ENCODE measurements at places on chromosomes 7 and 10.
A peak's percentile ranks its signal among the peaks of the same experiment; 100 is the strongest.

DNA sequence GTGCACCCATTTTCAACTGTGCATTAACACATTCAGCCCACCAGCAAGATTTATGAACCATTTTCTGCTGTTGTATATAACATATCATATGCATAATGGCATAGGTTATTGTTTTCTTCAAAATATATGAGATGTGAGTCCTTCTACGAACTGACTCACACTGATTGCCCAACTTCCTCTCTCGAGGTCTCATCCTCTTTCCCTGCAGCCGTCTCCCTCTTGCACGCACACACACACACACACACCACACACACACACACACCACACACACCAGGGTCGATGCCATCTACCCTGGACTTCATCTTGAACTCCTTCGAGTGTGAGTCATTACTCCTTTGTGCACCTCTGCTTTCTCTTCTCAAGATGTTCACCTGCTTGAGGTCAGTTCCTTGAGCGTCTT lies 36.7 kb downstream of the EGFR start:
- DNase-seq, result no peak

GRCh38 chr7:43033369-43033768 lies 79.1 kb upstream of the HECW1 start:
- DNase-seq, result no peak

DNA sequence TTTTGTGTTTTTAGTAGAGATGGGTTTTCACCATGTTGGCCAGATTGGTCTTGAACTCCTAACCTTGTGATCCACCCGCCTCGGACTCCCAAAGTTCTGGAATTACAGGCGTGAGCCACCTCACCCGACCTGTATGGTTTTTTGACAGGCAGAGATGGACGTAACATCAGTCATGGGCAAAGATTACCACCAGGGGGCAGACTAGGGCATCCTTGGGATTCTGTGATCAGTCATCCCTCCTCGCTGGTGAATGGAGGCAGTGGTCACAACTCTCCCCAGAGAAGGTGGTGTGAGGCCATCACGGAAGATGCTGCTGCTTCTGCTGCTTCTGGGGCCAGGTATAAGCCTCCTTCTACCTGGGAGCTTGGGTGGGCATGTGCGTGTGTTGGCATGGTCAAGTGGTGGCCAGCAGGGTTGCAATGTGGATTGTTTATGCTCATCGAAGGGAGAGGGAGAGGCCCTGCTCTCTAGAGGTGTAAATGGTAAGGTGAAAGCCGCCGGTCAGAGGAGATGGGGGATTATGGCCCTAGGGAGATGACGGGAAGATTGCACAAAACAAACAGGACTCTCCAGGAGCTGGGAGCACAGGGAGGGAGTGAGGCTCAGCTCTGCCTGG lies 122.7 kb upstream of the PRSS1 start:
- peak; percentile 85 for DNase-seq

GRCh38 chr7:106064771-106065574 lies 47.1 kb downstream of the SYPL1 start:
- no peak for DNase-seq

DNA sequence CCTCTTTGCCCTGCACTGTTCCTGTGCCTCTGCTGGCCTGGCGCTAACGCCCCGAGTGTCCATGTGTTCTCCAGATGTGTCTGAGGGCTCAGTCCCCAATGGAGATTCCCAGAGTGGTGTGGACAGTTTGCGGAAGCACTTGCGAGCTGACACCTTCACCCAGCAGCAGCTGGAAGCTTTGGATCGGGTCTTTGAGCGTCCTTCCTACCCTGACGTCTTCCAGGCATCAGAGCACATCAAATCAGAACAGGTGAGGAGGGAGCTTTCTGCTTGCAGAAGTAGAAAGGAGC lies 60.9 kb downstream of the PAX2 start:
- DNase-seq, result no peak

DNA sequence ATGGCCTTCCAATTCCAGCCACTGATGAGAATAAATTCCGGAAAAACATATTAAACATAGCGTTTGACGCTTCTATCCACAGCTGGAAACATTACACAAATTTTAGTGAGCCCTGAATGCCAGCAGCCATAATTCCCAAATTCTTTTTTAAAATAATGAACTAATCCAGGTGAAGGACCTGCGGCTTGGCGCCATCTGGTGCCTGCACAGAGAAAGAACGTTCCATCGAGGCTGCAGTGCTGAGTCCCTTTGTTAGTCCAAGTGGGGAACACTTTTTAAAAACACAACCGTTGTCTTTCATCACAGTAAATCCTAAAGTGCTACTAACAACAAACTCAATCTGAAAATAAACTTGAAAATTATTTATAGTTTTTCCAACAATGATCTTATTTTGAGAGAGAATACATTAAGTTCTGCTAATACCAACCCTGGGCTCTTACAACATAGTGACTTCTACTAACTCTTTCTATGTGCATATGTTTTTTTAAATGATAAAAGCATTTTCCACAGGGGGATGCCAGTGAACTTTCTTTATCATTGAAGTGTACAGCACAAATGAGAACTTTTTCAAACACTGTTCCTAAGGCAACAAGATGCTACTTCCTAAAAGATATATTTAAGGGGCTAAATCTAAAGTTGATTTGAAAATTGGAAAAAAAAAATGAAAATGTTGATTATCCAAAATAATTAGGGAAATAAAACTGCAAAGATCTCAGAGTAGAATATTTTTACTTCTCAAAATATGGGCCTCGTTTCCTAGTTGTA lies 166.9 kb upstream of the RNF32 start:
- peak; percentile 67 for DNase-seq

DNA sequence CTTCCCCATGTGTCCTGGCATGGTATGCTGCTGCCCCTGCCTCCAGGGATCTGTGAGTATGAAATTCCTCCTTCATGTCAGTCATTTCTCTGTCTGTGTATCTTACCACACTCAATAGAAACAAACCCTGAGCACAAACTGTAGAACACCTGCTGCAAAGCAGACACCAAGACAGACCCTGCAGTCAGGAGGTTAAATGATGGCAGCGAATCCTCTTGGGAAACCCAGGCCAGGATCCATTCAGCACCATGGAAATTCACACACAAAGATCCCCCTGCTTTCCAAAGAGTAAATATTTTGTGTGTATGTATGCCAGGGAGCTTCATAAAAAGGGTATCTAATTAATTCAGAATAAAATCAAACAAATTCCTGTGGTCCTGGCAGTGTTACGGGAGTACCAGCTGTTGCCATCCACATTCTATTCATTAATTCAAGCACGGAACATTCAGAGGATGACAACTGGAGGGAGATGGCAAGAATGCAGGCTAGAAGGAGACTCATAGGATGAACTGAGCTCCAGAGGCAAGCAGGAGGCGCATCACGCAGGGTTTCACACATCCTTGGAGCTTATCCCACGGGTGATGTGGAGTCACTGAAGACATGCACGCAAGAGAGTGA lies 14.8 kb downstream of the ITIH5 start:
- no peak for DNase-seq

DNA sequence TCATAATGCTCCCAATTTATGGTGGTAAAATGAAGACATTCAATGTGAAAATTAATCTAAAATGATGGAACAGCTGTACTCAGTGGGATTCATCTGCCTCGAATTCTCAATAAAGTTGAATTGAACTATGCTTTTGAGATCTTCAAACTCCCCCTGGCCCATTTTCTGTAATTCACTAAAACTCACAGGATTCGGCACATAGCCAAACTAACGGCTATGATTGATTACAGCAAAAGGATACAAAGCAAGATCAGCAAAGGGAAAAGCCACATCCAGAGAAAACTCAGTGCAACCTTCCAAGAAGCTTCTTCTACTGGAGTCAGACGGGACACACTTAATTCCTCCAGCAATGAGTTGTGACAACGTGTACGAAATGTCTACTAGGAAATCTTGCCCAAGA lies 307.5 kb downstream of the CNTNAP2 start:
- DNase-seq, result no peak

- DNase-seq, result no peak
Observed at GRCh38 chr10:20954519-20954918, 57.4 kb upstream of the NEBL start.

GRCh38 chr7:128867842-128868623 lies 5.4 kb downstream of the ATP6V1F start:
- DNase-seq, result no peak

DNA sequence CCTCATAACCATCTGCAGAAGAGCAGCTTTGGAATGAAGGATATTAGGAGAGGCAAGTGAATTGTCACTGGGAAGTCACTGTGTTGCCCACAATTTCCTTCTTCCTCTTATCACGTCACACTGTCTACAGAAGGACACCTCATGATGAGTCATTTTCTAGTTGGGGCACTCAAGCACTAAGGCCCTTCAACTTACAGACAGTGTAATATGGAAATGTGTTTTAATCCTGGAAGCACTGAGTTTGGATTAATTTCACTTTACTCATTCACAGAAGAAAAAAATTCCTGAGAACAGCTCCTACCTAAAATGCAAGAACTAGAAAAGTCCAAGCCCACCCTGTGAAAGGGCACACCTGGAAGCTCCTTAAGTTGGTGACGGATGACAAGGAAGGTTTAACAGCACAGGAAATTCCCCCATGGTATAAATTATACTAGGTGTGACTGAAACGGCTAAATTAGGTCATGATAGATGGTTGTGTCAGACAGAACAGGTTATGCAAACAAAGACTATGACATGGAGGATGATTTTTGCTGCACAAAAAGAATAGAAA lies 56.6 kb downstream of the PARD3 start:
- no peak for DNase-seq

DNA sequence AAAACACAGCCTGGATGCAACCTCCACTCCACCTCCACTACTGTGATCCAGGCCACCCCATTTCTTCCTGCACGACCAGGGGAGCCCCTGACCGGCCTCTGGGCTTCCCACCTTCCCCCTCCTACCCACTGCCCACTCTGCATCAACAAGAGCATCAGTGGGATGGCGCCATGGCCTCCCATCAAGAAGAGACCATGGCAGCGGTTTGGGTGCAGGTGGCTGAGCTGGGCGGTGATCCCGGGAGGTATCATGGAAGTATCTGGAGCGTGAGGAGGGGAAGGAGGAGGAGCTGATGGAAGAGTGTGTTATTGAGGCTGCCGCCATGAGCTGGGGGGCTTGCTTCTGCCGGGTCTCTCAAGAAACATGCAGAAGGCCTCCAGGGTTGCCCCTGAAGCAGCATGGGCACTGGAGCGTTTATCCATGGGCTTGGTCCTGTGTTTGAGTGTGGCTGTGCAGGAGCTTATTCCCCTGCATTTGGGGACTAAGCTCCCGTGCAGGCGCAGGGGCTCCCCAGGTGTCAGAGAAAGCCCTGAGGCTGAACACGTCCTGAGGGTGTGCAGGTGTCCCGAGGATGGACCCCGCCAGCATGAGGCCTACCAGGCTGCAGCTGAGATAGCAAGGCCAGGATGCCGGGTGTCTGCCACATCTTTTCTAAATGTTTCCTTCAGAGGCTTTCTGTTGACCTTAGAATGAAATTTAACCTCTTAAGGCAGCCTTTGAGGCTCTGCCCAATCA lies 99.2 kb upstream of the PCBD1 start:
- DNase-seq, result no peak
